ENCODE measurements at places on chromosomes 5 and 9. TPM values are rescaled to one million over a fixed set of nuclear protein-coding genes. Genes with fewer than 3 reads are reported as not detected.
A peak's percentile ranks its signal among the peaks of the same experiment; 100 is the strongest.

GRCh38 chr5:167943343-167943742 is 348.1 kb upstream of the WWC1 start:
- no peak for DNase-seq

The C9orf50 gene
- not detected for total RNA-seq

DNA sequence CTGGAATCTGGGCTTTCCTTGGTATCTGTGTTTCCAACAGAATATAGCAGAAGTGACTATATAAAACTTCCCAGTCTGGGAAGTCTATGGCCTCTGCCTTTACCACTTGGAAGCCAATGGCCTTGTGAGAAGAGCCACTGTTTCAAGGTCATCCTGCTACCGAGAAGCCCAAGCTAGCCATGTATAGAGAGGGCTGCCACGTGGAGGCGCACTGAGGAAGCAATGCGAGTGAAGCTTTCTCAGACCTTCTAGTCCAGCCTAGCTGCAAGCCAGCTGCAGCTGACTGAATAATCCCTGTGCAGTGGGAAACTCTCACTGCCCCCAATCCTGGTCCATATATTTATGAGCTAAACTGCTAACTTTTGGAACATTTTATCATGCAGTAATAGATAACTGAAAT is 661.8 kb upstream of the RIOK2 start:
- DNase-seq = no peak

The OLFM1 gene
- total RNA-seq = 0.29 TPM

DNA sequence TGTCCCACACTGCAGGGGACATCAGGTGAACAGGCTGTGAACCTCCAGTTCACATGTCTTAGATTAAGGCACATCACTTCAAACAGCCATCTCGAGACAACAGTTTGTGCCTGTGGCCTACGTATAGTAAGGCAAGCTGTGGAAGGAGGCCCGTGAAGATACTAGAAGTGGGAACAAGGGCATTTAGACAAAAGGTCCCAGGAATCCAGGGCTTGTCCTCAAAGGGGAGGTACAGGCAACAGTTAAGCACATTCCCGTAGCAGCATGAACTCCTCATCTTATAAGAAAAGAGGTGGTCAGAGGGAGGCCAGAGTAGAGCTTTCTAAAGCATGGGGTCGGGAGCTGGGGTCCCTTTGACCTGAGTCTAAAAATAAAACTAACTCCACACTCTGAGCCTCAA is 122.5 kb upstream of the TRPM3 start:
- no peak for DNase-seq

The ACSL6 gene
- not detected for total RNA-seq

GRCh38 chr5:13201022-13201421 is 743.5 kb downstream of the DNAH5 start:
- no peak for DNase-seq

- DNase-seq = no peak
Measured at GRCh38 chr5:35880156-35880555, 23.5 kb downstream of the IL7R start.

The CMYA5 gene
- total RNA-seq = 0.12 TPM

The SERF1A gene
- total RNA-seq = 11.5 TPM

GRCh38 chr5:21689587-21689986 is 1163.6 kb downstream of the CDH12 start:
- no peak for DNase-seq

DNA sequence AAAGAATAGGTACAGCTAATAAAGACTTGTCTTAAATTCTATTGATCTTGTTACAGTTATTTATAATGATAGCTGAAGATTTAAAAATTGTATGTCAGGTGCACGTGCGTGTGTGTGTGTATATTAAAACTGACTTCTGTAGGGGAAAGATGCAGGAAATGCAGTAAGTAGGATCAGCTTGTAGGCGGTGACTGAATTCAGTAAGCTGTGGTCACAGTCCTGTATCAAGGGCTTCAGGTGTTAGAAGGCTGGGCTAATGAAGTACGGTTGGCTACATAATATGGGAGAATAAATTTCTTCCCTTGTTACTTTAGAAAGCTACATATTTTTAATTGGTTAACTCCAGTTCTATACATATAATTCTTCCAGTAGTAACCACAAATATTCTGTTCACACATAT is 54.2 kb downstream of the LNPEP start:
- DNase-seq = no peak

DNA sequence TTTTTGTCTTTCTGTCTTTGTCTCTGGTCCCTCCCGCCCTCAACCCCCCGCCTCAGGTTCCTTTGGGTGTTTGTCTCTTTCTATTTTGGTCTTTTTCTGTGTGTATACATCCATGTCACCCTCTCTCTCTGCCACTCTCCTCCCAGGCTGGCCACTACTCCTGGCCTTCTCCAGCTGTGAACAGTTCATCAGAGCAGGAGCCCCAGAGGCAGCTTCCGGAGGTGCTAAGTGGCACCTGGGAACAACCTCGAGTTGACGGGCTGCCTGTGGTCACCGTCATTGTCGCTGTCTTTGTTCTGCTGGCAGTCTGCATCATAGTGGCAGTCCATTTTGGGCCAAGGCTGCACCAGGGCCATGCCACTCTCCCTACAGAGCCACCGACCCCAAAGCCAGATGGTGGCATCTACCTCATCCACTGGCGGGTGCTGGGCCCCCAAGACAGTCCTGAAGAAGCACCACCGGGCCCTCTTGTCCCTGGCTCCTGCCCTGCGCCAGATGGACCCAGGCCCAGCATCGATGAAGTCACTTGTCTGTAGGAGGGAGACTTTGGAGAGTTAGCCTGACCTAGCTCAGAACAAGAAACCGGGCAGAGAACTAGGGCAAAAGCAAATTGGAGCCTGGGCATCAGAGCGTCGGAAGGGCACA is 1.7 kb downstream of the SMIM33 start:
- no peak for DNase-seq

DNA sequence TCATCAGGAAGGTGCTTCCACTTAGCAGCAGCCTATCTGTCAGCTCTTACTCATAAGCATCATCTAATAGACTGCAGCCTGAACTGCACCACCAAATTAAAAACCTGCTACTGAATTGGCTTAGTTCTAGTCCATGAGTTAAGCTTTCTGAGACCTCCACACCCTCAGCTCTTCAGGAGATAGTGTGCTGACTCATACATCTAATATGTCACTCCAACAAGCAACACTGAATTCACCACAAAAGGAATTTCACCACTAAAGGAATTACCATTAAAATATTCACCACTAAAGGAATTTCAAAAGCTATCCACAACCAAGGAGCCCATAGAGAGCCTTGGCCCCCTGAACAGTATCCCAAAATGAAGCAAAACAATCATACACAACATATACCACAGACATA is 418.5 kb upstream of the RORB start:
- DNase-seq = peak; percentile 36

GRCh38 chr5:151171529-151171928 is 13.9 kb upstream of the ANXA6 start:
- DNase-seq = no peak

DNA sequence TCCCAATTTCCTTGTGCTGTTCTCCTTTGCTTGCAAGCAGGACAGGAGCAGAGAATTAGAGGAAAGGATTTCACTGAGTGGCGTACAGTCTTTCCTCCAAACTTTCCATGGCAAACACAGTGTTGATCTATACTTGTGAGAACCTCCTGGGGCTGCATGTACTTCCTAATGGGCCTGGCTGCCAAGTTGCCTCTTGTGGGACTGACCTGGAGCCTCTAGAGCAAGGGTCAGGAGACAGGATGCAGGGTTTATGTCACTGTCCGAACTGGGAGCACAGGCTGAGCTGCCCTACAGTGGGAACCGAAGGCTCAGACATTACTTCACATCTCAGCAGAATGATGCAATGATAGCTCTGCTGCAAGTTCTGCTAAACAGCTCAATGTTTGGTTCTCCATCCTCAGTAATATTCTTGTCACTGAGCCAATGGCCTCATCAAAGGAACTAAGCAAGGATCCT is 102.3 kb downstream of the ENC1 start:
- no peak for DNase-seq

DNA sequence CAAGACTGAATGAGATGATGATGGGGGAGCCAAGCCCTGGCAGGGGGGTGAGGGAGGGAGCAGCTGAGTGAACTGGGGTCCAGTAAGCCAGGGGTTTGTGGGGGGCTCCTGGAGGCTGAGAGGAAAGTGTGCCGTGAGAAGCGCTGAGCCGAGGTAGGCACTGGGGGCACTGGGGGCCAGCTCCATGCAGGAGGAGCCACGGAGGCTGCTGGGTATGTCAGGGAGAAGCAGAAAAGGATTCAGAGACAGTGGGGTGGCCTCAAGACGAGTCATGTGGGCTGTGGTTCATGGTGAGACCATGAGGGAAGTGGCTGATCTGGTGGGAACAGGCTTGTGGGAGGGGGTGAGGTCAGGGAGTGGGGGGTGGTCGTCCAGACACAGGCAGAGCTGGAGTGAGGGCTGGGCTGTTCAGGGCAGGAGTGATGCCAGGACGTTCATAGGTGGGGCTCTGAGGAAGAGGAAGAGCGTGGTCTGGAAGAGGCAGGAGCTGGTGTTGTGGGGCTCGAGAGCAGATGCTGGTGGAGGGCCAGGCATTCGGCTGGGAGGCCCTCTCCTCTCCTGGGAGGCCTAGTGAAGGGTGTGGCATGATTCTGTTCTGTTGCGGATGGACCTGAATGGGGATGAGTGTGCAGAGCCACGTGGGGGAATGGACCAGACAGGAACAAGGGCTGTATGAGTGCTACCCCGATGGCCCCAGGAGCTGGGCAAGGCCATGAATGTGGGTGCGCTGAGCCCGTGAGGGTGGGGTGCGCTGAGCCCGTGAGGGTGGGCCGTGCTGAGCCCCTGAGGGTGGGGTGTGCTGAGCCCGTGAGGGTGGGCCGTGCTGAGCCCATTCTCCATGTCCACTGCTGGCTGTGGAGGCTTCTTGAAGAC is 92.7 kb upstream of the CACNA1B start:
- DNase-seq = no peak

- no peak for DNase-seq
Measured at GRCh38 chr9:19379283-19379682, 753 bp downstream of the RPS6 start.

The MCTP1 gene
- 3.4 TPM for total RNA-seq

GRCh38 chr5:139872851-139873794 is 77.5 kb downstream of the PSD2 start:
- DNase-seq = no peak

The TSLP gene
- not detected for total RNA-seq

The TMEM161B gene
- 13.6 TPM for total RNA-seq

DNA sequence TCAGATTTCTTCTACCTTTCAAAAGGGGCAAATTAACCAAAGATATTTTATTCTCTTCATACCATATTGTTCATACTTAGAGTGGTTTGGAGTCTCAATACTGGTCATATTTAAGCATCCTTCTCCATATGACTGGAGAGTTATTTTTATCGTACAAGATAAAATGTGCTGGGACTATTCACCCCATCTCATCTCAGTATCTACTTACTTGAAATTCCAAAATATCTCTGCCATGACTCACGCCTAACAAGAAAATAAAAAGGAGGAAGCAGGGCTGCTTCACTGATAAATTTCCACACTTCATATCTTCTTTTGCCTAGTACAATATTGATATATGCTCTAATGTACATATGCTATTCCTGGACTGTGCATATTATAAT is 277.9 kb upstream of the CDH9 start:
- DNase-seq = peak; percentile 85

The TXNDC8 gene
- total RNA-seq = not detected

- peak; percentile 7 for DNase-seq
Measured at GRCh38 chr5:44807269-44807668, 1.5 kb upstream of the MRPS30 start.

The QRFP gene
- total RNA-seq = not detected

The AQP7 gene
- total RNA-seq = not detected

DNA sequence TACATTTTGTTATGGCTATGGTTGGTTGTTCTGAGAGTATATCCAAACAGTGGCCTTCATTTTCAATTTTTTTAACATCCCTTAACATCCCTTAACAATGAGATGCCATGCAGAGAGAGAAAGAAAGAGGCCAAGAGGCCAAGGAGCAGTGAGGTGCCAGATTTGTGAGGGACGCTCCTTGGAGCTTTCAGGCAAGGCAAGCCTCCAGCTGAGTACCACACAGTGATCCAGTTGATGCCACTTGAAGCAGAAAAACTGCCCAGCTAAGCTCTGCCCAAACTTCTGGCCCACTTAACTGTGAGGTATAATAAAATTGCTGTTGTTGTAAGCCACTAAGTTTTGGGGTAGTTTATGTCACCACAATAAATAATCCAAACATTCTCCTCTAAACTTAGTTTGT is 22.6 kb upstream of the EMB start:
- DNase-seq = no peak

DNA sequence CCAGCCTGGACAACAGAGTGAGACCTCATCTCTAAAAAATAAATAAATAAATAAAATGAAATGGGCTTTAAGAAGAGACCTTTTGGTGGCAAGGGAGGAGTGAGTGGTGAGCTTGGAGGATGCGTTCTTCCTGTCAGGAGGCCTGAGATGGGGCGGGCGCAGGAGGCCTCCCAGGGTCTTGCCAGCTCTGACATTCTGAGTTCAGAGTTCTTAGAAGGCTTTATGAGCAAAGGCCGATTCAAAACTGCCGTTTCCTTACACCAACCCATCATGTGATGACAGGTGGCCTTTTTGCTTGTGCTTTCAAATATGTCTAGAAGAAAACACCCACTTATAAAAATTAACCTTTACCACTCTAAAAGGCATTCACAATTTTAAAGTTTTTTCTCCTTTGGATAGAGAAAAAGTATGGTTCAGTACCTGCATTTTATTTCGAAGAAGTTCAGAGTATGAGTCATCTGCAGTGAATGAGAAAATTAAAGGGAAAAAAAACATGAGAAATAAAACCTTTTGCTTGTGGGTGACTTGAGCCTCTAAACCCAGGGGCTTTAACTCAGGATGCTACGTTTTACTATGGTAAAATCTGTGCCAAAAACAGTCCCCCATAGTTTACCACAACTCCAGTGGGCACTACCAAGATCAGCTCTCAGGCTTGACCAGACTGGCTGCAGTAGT is 157.4 kb upstream of the OTULINL start:
- no peak for DNase-seq

- peak; percentile 20 for DNase-seq
Measured at GRCh38 chr5:95958310-95959014, 3.2 kb downstream of the ELL2 start.

GRCh38 chr5:178569485-178569884 is 20.7 kb downstream of the COL23A1 start:
- DNase-seq = no peak

The KCTD16 gene
- 0.12 TPM for total RNA-seq

GRCh38 chr9:111458139-111459009 is 25.8 kb downstream of the ECPAS start:
- no peak for DNase-seq

GRCh38 chr5:177972613-177973012 is 23.4 kb downstream of the PROP1 start:
- DNase-seq = no peak

The TMEFF1 gene
- 2.1 TPM for total RNA-seq

- DNase-seq = no peak
Measured at GRCh38 chr9:112605963-112606699, 111.8 kb downstream of the INIP start.

DNA sequence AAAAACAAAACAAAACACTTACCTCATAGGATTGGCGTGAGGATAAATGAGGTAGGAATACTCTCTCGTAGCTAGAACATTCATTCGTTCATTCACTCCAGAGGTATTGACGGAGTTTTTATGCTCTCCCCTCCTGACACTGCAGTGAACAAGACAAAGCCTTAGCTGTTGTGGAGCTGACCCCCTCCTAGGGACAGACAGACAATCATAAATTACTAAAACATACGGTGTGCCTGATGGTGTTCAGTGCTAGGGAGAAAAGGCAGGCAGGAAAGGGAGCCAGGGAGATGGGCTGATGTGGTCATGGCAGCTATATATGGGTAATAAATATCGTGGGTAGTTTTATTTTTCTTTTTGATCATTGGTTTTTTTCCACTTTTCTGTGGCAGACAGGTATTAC is 5.7 kb upstream of the BRD3 start:
- DNase-seq = no peak

The IRX2 gene
- not detected for total RNA-seq

GRCh38 chr5:130099008-130099407 is 194.7 kb downstream of the CHSY3 start:
- no peak for DNase-seq

All from RPMI7951 (cell line).